ENCODE measurements at places on chromosomes 12 and 14. TPM values are rescaled to one million over a fixed set of nuclear protein-coding genes. Genes with fewer than 3 reads are reported as not detected.

The CCDC198 gene
- total RNA-seq = not detected

The RFX4 gene
- total RNA-seq = not detected

The WSCD2 gene
- total RNA-seq = not detected

The LMO3 gene
- total RNA-seq = not detected

The KRT79 gene
- total RNA-seq = not detected

GRCh38 chr14:50345846-50346422 is 33.8 kb downstream of the DMAC2L start:
- no peak for DNase-seq

GRCh38 chr14:63852817-63853731 is at the start of gene SYNE2:
TSS of gene SYNE2 (plus strand) at chr14:63853004. CDS start at chr14:63909149, 56,145 bp downstream.
- peak; percentile 76 for DNase-seq

DNA sequence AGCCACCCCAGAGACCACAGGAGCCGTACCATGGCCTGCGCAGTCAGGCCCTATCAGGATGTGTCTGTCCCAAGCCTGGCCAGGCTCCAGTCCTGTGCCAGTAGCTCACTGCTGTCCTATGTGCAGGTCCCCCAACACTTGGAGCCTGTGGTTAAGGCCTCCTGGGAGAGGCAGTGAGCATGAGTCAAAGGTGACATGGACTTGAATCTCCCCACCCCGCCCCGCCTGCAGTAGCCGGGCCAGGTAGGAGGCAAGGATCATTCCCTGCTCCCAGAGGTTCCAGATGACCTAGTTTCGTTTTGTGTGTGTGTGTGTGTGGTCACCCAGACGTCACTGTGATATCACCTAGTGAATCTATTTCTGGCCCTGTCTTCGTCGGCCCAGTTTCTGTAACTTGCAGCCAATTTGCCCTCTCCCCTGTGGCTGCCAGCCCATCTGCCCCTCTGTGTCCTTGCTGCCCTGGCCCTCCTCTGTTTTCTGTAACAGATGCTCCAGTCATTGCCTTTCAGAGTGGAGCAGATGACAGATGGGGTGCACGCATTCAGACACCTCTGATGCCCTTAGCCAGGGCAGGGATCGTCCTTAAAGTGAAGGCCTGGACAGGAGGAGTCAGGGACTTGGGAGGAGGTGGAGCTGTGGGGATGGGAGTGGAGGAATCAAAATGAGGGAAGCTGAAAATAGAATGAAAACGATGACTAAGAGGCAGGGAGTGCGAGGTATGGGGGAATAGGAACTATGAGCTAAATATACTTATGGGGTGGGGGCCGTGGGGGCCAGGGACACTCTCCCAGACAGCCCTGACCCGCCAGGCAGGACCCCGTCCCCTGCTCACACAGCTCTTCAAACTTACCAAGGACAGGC is 37.4 kb downstream of the SLC6A12 start:
- no peak for DNase-seq

DNA sequence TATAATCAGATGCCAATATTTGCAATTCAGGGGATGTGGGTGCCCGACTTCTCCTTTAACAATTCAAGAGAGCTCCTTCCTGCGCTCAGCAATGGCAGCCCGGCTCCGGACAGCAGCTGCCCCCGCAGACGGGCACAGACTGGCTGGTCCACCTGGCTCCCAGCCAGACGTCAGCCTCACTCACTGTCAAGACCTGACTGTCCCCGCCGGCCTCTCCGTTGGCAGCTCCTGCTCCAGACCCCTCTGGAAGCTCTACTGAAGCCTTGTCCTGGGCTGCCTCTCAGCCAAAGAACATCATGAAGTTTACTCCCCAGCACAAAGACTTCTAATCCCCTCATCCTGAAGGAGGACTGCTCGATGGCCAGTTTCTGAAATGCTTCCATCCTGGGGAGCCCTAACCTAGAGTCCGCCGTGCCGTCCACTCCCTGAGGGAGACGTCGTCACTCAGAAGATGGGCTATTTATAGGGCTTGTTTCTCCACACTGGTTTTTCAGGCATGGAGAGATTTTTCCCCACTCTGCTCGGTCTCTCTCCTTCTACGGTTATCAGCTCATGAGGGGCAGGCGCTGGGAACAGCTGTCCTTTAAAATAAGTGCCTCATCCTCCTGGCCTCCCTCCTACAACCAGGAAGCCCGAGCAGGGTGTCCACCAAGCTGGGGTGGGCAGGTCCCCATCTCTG is 126.2 kb downstream of the RFLNA start:
- no peak for DNase-seq
